ENCODE measurements at places on chromosomes 11 and 22.

DNA sequence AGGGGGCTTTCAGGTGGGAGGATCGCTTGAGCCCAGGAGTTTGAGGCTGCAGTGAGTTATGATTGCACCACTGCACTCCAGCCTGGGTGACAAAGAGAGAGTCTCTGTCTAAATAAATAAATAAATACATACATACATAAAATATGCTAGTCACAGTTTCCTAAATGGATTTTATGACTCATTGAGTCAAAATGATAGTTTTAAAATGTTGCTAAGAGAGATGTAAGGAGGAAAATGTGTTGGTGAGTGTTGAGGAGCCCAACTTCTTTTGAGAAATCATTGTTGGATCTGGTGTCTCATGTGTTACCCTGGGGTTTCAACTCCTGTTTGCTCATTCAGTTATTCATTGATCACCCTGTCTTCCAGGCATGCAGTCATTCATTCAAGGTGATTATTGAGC lies 21.0 kb downstream of the PARVB start:
- no peak for DNase-seq

- no peak for DNase-seq
Observed at GRCh38 chr11:57413681-57414080, 13.2 kb downstream of the SLC43A3 start.

DNA sequence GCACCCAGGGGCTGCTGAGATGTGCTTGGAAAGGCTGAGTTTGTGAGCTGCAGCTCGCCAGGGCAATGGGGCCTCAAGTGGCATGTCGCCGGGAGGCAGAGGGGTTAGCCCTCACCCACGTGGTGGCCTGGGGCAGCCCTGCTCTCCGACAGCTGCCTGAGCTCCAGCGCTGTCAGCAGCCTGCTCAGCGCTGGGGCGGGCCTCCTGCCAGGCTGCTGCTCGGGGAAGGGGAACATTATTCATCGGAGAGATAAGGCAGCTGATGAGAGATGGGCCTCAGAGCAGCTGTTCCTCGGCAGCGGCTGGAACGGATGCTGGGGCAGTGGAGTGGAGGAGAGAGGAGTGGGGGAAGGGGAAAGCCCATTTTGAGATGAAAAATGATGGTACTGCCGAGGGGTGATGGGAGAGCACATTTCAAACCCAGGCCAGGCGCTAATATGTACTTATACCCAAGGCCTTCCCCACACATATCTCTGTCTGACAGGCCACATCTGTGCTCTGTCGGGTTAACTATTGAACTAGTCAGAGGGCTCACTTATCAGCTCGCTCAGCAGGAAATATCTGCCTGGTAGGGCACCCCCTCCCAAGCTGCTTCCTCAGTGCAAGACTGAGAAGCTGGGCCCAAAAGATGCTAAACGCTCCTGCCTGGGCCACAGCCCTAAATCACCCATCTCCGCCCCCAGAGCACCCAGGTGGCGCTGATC lies 79.5 kb downstream of the TIMP3 start:
- DNase-seq, result no peak

DNA sequence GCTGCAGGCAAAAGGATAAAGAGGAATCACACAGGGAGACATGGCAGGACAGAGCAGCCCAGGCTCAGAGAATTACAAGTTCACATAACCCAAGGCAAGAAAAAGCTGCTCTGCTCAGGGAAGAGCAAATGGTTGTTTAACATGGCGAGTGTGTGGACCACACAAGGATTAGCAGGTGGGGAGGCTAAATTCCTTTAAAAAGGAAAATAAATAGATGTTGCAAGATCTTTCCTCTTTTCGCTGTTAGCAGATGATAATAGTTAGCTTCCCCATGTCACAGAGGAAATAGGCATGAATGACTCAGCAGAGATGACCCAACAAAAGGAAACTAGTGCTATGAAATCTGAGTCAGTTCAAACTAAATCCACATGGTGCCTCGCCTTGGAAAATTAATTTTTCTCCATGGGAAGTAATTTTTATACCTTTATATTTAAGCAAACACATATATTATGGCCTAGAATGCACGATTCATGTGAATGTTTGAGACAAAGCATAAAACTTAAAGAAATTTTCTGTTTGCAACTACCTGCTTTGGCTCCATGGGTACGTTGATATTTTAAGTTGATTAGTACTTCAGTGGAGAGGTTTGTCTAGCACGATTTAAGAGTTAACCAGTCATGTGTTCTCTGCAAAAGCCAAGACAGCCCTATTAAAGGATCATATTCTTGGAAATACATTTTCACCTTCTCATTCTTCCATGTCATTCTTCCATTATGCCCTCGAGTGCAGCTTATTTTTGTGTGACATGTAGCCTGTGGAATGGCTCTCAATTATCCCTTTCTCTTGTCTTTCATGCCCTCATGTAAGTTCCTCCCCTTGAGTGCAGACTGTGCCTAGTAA lies 38.5 kb upstream of the FJX1 start:
- peak; percentile 12 for DNase-seq

DNA sequence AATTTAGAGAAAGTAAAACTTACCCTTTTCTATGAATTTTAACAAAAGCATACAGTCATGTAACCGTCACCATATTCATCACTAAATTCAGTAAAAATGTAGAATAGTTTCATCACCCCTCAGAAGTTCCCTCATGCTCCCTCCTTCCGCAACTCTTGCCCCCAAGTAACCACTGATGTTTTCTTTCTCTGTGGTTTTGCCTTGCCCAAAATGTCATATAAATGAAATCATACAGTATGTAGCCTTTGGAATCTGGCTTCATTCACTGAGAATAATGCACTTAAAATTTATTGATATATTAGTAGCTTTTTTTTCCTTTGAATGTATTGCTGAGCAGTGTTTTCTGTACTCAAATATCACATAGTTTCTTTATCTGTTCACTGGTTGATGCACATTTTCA lies 60.1 kb downstream of the DCUN1D5 start:
- no peak for DNase-seq

Data from PC-9 (cell line).